ENCODE measurements at places on chromosomes 1 and 21.

DNA sequence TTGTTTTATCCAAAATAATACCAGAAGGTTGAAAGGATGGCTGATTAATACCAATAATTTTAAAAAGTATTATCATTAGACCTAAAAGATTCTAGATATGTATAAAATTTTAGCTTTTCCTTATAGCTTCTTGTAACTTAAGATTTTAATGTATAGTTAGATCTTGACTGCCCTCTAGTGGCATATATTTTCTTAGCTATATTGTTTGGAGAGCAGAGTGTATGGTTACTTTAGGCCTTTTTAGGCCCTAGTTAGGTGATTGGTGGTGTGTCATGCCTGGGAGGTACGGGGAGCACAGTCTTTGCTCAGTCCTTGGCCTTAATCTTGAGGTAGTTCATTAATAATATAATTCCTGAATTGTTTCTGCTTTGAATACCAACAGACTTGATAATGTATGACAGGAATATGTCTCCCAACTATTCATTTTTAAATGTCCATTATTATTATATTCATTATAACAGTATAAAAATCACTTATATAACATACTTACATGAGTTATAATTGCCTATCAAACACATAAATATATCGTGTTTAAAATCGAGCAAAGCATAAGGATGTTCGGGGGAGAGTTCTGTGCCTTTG lies 328.4 kb downstream of the ZP4 start:
- DNase-seq, result peak; percentile 49

DNA sequence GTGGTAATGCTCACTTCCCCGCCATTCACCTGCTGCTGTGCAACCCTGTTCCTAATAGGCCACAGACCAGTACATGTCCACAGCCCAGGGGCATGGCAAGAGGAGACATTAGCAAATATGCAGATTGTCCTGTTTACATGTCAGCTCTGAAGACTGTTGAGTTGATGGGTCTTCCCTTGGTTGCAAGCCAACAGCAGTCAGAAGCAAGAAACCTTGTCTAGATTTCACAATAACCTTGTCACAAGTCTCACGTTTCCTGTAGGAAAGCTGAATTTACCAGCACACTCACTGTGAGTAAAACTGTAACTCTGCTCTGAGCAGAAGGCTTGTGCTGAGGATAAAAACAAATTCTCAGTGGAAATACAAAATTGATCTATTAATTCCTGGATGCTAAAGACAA lies 195.1 kb downstream of the HLX start:
- DNase-seq, result peak; percentile 39

GRCh38 chr21:45790427-45790826 lies 146.9 kb downstream of the PCBP3 start:
- DNase-seq, result no peak

GRCh38 chr1:21244154-21244553 lies 46.1 kb downstream of the ECE1 start:
- DNase-seq, result no peak

DNA sequence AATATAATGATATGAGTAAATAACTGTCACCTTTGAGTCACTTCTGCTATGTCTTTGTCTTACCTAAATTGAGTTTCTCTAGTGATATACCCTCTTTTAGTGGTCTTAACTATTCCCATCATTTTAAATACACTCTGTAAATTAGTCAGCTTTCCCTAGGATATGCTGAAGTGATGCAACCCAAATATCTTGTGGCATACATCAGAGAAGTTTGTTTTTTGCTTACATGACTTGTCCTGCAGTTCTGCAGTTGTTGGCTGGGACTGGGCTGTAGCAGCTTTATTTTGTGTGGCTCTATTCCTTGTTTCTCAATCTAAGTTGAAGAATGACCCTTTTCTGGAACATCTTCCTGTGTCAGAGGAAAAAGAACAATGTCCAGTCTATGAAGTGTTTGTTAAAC lies 76.4 kb downstream of the TTC3 start:
- no peak for DNase-seq

- DNase-seq, result no peak
These were observed 58.1 kb downstream of the CAPZB start for GRCh38 chr1:19427087-19427781.

- DNase-seq, result no peak
These were observed 11.4 kb upstream of the CCDC17 start for GRCh38 chr1:45635211-45635610.

DNA sequence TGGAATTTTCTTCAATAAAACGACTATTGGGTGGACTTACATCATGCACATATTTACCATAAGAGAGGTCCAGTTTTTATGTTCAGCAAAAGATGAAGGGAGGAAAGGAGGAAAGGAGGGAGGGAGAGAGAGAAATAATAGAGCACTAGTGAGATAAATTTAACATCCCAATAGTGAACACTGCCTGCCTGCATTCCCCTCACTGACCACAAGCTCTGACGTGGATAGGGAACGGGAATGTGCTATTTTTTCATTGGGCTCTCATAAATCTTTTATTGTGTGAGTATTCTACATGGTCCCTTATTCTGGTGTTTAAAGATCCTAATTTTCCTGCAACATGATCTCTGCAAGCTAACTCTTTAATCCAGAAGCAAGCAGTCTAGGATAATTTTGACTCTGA lies 82.1 kb downstream of the TTC3 start:
- DNase-seq, result peak; percentile 3

- no peak for DNase-seq
These were observed 71.6 kb upstream of the CASZ1 start for GRCh38 chr1:10867914-10868598.

- no peak for DNase-seq
These were observed 15.5 kb downstream of the AZIN2 start for GRCh38 chr1:33096363-33097005.

DNA sequence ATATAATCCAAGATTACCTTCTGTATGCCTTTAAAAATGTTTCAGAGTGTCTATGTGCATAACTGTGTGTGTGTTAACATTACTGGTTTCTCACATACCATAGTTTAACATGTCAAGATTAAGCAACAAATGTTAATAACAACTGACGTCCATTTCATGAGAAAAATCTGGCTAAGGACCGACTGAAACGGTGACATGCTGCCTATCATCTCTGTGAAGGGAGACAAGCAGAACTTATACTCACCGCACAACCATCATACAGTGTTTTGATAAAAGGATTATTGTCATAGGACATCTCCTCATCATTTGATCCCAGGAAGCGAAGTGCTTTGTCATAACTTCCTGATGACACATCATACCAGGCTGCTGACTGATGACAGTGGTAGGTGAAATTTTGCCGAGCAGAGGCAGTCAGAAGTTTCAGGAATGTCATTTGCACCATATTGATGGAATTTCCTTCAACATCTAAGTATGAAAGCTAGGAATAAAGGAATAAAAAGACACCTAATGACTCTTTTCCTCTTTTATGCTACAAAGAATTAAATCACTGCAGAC lies 228.8 kb downstream of the COL11A1 start:
- DNase-seq, result peak; percentile 7

GRCh38 chr1:5286244-5286643 lies 631.8 kb downstream of the AJAP1 start:
- DNase-seq, result no peak

DNA sequence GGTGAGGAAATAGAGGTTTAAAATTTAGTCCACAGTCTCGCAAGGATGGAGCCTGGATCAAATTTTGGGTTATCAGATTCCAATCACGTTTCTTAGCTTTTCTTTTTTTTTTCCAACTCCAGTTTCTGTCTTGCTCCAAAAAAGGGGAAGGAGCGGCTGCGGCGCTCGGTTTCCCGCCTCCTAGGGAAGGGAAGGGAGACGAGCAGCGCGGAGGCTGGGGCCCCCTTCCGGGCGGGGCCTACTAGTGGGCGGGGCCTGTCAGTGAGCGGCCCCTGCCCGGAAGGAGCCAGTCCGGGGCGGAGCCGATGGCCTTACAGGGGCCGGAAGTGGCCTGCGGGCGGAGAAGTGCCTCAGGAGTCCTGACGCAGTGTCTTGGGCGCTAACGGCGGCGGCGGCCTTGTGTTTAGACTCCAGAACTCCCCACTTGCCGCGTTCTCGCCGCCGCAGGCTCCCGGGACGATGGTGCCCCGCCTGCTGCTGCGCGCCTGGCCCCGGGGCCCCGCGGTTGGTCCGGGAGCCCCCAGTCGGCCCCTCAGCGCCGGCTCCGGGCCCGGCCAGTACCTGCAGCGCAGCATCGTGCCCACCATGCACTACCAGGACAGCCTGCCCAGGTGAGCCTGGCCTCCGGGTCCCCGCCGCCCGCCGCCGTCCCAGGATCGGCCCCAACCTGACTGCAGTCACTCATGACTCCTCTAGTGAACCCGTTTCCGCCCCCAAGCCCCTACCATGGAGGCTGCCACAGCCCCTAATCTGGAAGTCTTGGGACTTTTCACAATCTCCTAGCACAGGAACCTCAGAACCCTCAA lies at the start of gene CPT2:
Gene CPT2 (plus strand): TSS at position 340 of the 806 bp plus-strand sequence. CDS start 120 bp downstream, at position 460.
- peak; percentile 85 for DNase-seq

- no peak for DNase-seq
These were observed 52.6 kb downstream of the APP start for GRCh38 chr21:26117972-26118367.

DNA sequence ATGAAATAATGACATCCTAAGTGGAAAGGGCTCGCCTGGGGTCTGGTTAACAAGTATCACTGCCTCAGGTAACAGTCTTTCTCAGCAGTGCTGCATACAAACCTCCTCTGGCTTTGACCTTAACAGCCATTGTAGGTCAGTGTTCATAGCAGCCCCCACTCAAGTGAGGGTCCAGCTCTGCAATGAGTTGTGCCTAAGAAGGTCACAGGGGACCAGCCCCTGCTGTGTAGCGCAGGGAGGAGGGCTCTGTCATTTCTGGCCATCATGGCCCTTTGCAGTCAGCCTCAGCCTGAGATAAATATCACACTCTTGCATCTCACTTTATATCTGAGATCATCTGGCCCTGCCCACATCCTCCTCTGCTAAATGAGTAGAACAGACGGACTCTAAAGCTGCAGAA lies 18.1 kb upstream of the MYSM1 start:
- DNase-seq, result no peak

- DNase-seq, result no peak
These were observed 92.0 kb upstream of the KIF26B start for GRCh38 chr1:245062741-245063305.

DNA sequence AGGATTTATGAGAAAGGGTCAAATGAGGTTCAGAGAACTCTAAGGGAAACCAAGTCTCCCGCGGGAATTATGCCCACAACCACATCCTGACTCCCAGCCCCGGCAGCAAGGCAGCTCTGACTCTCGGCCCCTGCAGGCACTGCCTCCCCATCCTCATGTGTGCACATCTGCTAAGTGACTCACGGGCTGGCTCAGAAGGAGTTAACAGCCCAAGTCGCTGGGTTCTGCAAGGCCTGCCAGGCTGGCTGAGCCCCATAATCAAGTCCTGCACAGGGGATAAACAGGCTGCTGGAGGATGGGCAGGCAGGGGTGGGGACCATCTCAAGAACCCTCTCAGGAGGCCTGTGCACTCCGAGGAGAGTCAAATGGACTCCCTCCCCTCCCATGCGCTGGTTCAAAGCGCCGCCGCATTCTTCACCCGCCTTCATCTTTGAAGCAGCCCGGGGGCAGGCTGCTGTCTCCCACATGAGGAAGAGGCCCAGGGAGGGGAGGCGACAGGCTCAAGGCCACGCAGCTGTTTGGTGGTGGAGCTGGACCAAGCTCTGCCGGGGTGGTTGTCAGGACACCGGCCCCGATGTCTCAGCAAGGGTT lies 344.3 kb downstream of the MATN1 start:
- no peak for DNase-seq

GRCh38 chr1:91160363-91161075 lies 138.7 kb upstream of the ZNF644 start:
- no peak for DNase-seq

DNA sequence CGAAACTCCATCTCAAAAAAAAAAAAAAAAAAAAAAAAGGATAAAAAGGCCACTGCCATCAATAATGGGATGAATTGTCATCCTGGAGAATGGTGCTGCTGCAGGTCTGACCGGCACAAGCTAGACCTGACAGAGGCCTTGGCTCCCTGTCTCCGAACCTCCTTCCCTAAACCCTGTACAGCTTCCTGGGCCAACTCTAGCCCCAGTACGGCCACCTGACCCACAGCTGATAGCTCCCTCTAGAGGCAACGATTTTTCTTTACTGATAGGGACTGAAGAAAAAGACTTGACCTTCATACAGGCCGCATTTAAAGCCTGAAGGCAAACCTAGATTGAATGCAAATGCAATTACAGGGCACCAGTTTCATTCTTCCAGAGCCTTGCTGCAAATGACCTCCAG lies 30.7 kb downstream of the NOL9 start:
- peak; percentile 57 for DNase-seq

DNA sequence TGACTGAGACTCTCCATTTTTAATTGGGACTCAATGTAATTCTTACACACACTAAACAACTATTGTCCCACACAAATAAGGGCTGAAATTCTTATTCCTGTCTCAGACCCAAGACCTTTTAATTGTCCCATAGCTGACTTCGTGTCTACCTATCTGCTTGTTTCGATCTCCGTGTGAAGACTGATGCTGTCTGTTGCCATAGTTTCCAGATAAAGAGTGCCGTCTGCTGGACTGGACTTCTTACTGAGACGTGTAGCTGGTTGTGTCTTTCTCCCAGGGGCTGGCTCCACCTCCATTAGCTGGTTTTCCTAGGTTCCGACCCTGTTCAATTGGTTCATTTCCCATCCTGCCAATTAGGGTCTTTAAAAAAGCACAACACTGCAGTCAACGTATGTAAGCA lies 235.3 kb upstream of the PLXNA2 start:
- no peak for DNase-seq

DNA sequence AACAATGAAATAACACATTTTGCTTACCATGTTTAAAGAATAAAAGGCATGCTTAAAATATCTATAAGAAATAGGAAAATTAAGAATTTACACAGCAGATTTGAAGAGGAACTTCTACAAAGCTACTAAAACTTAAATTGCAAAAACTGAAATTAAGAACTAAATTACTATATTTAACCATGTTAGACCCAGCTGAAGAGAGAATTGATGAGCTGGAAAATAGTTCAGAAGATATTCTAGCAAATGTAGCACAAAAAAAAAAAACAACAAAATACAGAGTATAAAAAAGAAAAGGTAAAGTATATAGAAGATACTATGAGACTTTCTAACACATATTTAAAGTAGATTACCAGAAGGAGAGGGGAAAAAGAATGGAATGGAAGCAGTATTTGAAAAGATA lies 82.8 kb upstream of the ST6GALNAC5 start:
- no peak for DNase-seq

GRCh38 chr21:43287795-43288755 lies 119.3 kb downstream of the CRYAA start:
- DNase-seq, result peak; percentile 57

GRCh38 chr21:46454634-46455390 lies 3.9 kb upstream of the DIP2A start:
- DNase-seq, result no peak
